ENCODE measurements at places on chromosomes 6 and 20.

DNA sequence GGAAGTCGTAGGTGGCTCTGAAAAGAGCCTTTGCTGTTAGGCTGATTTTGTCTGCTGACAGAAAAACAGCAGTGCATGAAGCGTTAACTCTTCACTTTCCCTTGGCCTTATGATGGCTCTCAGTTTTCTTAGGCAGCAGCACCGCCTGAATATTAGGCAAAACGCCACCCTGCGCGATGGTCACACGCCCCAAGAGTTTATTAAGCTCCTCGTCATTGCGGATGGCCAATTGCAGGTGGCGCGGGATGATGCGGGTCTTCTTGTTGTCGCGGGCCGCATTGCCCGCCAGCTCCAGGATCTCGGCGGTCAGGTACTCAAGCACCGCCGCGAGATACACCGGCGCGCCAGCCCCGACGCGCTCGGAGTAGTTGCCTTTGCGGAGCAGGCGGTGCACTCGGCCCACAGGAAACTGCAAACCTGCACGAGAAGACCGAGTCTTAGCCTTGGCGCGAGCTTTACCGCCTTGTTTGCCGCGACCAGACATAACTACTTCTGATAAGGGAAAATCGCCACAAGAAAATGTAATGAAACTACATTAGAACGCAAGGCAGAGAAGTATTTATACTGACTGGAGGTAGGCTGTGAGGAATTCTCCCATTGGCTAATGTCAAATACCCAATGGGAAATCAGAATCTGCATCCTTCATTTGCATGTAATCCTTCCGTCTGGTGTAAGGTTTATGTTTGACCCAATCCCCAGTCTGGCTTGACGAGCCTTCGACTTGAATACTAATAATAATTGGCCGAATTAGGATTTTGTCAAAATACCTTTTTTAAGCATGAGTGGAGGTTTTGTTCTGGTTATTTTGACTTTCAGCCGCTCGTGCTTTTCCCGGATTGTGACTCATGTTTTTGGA lies 53.9 kb upstream of the HFE start:
- DNase-seq = peak; percentile 49

DNA sequence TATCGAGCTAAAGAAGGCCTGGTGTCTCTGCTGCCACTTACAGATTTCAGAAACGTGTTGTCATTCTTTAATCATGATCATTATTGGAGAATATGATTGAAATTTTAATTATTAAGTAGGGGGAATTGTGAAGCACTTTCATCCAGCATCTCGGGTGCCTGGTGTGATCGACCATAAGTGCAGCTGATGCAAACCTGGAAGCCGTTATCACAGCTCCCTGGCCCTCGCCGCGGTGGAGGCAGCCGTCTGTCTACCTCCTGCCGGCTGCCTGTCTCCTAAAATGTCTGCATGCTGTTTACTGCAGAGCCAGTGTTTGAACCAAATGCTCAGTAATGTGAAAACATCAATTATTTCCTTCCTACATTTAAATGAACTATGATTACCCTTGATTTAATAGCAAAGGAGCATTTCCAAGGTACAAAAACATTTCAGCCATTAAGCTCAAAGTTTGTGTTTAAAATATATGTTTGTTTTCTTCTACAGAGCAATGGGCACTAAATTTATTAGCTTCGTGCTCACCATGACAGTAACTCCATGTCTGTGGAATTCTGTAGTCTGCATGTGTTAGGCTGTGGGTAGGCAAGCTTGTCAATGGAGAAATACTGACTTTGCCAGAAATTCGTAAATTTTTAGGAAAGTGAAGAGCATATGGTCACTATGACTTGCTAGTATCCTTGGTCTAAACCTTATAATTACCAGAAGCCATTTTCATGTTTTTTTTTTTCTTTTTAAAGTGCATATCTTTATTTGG lies 184.5 kb upstream of the AGPAT4 start:
- no peak for DNase-seq

- no peak for DNase-seq
Observed at GRCh38 chr20:46214824-46215488, 93.3 kb downstream of the CDH22 start.

- DNase-seq = no peak
Observed at GRCh38 chr6:89289710-89290109, 25.4 kb downstream of the GABRR2 start.

DNA sequence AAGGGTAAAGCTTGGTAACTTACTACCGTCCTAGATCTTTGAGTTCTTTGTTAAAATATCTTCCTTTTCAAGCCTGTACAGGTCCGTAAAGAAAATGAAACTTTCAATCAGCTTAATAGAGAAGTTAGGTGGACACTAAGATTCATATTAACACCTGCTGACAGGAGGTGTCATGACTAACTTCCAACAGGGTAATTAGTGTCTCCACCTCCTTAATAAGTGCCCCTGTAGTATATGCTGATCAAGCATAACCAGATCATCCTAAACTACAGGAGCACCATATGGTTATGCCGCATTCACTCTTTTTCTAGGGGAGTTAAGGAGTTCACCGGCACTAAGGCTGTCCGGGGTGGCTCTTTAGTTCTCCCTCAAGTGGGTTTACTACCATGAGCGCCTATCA lies 23.9 kb upstream of the RALGAPA2 start:
- no peak for DNase-seq

- no peak for DNase-seq
Observed at GRCh38 chr6:53831936-53832660, 37.3 kb downstream of the LRRC1 start.

DNA sequence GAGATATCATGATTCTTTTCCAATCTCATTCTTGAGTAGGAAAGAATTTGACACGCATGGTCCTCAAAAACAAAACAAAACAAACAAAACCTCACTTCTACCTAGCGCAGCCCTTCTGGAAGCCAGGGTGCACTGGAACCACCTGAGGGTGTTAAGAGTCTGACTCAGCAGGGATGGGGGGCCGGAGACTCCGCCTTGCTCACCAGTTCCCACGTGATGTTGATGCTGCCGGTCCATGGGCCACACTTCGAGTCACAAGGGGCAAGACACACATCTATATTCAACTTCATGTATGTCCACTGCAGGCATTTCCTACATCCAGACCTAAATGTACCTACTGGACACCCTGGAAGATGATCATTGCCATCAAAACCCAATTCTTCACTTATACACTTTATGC lies 30.4 kb downstream of the BFSP1 start:
- no peak for DNase-seq

DNA sequence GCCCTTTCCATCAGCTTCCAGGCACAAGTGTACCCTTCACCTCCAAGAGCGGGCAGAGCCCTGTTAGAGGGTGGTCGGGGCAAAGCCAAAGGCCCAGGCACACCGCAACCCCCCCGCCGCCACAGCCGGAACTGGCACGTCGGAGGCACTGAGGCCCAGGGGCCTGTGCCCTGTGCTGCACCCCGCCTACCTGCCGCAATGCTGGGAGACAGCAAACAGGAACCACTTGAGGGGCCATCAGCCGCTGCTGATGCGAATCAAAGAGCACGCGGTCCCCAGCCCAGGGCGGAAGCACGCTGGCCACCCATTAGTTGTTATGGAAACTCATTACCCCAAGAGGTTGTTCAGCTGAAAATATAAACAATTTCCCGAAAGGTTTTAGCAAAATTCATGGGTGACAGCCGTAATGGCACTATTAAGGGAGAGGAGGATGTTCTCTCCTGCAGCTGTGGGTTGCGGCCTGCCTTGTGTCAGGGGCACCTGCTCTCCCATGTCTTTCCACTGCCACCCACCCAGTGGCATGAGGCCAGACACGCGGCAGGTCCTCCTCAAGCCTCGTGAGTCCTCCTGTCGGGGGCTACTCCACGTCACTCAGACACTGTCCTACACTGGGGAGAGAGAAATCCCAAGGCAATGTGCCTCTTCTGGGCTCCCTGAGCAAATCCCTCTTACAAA lies 65.3 kb downstream of the EDN3 start:
- DNase-seq = no peak

- DNase-seq = no peak
Observed at GRCh38 chr6:53917464-53917842, 122.6 kb downstream of the LRRC1 start.

DNA sequence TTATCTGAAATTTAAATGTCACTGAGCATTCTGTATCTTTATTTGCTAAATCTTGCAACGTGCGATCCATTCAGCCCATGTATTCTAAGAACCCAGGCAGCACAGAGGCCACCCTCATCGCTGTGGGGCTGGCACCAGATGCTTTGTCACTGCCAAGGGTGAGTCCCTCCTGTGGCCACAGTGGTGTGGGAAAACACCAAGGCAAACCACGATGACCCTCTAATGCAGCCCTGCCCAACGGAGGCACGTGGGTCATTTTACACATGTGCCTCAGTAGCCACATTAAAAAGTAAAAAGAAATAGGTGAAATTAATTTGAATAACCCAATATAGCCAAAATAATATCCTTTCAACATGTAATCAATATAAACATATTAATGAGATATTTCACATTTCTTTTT lies 221.7 kb downstream of the UNC5CL start:
- DNase-seq = no peak

DNA sequence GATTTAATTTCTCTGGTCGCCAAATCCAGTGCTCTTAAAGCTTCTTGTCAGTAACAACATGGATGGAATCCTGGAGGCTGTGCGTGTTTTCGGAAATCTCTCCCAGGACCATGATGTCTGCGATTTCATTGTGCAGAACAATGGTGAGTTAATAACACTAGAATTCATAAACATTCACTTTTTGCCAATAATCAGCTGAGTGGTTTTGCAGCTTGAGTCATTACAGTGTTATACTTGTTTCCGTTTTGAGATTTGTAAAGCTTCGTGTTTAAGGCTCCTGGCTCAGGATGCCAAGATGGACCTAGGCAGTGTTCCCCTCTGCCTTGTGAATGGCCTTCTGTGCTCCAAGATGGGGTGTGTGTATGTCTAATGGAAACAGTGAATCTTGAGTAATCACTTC lies 113.8 kb downstream of the ARMC2 start:
- no peak for DNase-seq

GRCh38 chr6:131258010-131258652 lies 122.9 kb downstream of the AKAP7 start:
- DNase-seq = no peak

DNA sequence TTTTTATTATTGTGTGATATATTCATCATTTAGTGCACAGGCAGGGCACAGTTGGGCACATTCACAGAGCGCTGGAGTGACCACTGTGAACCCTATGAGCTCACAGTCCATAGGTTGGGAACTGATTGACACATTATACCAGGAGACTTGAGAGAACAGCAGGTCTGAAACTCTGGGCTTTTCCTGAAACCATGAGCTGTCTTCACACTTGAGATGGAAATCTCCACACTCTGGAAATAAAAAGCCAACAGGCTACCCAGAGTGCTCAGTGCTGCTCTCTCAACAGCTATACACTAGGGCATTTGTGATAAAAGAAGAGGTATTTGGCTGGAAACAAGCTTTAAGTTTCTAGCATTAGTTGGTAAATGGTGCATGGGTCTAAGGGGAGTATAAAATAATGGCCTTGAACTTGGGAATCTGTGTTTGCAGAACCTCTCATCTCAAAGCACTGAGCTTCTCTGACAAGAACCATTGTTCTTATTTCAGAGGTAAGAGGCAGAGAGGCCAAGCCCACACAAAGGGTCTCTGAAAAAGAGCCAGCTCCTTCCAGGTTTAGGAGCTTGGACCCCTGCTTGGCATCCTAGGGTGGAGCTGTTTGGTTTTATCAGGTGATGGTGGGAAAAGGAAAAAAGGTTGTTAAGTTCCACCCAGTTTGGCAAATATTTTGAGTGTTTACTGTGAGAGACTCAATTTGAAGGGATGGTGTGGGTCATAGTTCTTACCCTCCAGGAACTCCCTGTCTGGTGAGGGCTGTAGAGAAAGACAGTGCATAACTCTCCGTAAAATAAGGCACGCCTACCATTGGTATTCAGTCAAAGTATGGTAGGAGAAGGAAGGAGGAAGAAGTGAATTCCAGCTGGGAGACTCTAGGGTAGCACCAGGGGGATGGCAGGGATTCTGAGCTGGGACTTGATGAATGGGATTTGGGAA lies 14.5 kb downstream of the CHMP4B start:
- no peak for DNase-seq

DNA sequence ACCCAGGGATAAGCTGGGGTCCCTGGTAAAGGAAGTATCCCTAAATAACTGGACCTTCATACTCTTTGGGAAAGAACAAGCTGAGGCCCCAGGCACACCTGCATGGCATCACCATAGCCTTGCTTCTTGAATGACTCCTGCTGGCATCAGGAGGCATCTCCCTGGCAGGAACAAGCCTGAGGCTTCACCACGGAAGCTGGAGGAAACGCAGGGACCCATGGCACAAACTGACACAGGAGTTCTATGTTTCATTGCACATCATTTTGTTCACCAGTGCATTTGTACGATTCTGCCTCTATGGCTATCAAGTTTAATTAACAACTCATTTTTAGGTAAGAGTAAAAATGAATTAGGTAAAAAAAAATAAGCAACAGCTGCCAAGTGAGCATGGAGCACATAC lies 619 bp upstream of the PDE7B start:
- no peak for DNase-seq

GRCh38 chr6:36546308-36546919 lies 865 bp downstream of the STK38 start:
- no peak for DNase-seq

- no peak for DNase-seq
Observed at GRCh38 chr20:38190936-38191371, 25.9 kb upstream of the TGM2 start.
